Coronary artery (tissue), 2 donors: ENCODE measurements at places on chromosomes 7 and 10.

DNA sequence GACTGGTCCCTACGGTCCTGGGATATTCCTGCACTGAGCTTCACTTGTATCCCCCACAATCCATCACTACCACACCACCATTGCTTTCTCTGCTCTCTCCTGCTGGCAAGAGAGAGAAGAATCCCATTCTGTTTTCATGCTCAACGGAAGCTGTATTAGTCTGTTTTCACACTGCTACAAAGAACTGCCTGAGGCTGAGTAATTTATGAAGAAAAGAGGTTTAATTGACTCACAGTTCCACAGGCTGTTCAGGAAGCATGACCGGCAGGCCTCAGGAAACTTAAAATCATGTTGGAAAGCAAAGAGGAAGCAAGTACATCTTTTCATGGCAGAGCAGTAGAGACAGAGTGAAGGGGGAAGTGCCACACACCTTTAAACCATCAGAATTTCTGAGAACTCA, 260.4 kb upstream of the LYZL1 start:
- DNase-seq, result no peak

DNA sequence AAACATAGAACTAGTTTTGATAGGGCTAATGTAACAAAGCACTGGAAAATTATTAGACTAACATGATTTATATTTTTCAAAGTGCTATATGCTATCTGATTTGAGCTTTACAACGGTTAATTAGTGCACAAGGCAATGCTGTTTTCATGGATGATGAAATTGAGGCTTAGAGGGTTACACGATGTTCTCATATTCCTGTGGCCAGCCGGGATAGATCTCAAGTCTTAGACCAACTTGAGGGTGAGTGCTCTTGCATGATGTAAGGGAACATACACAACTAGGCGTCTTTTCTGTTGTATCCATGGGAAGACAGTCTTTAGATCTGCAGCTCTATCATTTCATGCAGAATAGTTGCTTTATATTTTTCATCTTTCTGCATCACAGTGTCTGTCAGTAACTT, 4.1 kb downstream of the PRPF18 start:
- DNase-seq, result no peak

DNA sequence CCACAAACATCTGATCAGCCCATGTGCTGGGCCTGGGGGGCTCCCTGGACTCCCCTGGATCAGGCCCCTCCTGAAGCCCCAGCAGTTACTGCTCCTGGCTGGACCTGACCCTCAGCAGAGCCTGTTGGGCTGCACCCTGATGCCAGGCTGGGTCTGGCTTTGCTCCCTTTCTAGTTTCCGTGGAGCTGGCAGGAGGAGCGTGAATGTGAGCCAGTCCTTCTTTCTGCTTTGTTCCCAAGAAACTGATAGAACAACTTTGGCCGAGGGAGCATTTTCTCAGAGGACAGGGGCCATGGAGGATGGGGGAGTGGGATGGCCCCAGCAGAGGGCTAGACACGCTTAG, 128.2 kb downstream of the NEURL1 start:
- no peak for DNase-seq

- no peak for DNase-seq
Observed at GRCh38 chr7:92633211-92633906, 43.2 kb upstream of the FAM133B start.

GRCh38 chr10:63058236-63058635, 74.9 kb upstream of the NRBF2 start:
- DNase-seq, result no peak

- no peak for DNase-seq
Observed at GRCh38 chr10:49323171-49323895, 24.4 kb downstream of the C10orf71 start.

- no peak for DNase-seq
Observed at GRCh38 chr7:89549768-89550167, 604.5 kb upstream of the STEAP1 start.

- DNase-seq, result no peak
Observed at GRCh38 chr7:80165177-80165576, 30.5 kb downstream of the GNAI1 start.

DNA sequence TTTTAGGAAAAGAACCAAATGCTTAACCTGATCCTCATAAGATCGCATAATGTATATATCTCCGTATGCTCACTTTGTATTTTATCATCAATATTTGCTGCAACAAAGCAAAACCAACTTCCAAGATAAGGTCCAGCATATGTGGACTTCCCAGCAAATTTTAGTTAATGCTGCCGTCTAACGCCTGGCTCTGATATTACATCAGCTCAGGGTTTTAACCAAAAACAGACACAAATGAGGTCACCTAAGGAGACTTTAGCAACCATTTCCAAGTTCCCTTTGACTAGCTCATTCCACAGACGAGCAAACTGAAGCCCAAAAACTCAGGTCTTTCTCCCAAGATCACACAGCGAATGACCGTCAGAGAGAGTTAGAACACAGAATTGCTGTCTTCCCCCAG, 59.4 kb upstream of the UCN3 start:
- DNase-seq, result no peak

DNA sequence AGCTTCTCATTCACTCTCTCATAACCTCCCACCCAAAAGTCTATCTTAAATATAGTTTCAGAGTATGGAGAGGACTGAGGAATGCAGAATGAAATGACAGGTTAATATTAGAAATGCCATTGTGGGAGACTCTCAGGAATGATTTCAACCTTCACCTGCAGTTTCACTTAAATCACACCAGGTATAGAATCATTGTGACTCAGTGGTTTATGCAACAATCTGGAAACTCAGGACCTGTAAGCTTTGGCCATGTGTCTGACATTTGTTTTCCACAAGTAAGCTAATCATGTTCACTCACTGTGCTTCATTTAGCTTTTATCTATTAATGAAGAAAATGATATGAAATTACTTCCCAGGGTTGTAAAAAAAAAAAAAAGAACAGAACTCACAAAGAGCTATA, 8.7 kb upstream of the PTPN12 start:
- no peak for DNase-seq

DNA sequence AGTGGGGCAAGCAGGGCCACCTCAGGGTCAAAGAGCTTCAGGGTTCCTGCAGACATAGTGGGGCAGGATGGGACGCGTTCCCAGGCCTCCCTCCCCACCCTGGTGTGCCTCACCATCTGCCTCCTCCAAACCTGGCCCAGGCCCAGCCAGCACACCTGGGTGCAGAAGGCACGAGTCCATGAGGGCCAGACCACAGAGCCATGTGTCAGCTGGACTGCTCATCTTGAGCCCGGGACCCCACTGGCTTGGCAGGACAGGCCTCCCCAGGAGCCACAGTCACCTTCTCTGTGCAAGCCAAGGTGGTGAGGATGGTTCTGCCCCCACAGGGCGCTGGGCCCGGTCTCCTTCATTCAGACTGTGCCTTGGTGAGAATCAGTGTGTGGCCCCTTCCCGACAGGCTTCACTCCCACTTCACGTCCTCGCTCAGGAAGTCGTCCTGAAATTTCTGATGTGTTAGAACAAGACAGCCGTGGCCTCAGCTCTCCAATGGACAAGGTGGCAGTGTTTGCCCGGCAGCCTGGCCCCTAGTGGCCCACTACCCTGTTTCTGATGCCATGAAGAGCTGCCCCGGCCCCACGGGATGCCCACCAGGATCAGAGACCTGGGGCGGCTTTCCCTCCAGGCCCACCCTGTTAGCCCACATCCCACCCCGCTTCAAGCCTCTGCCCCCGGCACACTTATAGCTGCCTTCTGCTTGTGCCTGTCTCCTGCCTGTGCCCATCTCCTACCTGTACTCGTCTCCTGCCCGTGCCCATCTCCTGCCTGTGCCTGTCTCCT, 59.6 kb upstream of the EBF3 start:
- peak; percentile 69 for DNase-seq

DNA sequence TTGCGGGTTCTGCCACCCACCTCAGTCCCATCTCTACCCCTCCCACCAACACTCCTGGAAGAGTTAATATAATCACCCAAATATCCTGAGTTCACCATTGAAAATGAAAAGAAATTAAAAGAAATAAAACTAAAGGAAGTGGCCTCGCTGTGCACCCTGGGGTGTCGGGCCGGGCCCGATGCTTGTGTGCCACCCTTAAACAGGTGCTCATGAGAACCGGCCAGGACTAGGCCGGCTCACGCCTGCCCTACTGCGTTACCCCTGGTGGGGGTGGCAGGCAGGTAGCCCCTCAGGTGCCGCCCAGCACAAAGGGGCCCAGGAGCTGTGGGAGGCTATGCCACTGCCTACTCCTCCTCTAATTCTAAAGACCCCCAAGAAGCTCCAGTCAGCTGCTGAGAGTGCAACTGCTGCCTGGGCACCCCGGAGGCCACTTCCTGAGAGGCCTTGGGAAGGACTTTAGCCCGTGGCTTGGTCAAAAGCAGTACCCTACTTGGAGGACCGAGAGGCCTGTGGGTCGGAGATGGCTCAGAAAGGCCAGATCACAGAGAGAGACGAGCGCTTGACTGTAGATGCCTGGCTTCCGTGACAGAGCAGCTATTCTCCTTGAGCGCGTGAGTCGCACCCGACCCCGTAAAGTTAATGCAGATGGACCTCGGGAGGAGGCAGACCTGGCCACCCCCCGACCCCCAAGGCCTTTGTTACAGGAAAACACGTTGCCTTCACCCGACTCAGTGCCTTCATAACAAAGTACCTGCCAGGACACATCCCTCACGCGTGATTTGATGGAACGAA, 51.0 kb upstream of the PPP2R2D start:
- DNase-seq, result peak; percentile 54

GRCh38 chr10:44198780-44199097, 186.2 kb downstream of the CXCL12 start:
- DNase-seq, result no peak
